AG04450 (cell line): ENCODE measurements at places on chromosomes 7 and 10.

DNA sequence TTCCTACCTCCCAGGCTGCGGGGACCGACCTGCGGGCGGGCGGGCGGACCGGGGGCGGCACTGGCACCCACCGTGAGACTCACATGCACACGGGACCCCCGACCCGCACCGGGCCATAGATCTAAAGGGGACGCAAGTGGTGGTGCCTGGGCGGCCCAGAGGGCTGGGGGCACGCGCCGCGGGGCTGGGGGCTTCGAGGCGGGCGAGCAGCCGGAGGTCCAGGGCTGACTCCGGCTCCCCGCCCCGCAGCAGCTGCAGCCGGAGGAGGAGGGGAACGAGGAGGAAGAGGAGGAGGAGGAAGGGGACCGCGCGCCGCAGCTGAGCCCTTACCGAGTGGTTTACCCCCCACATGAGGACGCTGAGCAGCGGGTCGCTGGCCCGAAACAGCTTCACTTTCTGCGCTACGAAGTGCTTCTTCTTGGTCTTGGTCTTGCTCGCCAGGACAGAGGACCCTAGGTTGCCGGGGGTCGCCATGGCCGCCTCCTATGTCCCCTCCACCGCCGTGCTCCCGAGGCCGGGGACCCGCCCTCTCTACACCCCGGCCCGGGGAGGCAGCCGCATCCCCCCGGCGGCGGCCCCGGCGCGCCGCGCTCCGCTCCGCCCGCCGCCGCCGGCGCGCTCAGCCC, 412 bp downstream of the PIP4K2A start:
- no peak for DNase-seq

- DNase-seq: no peak
Measured at GRCh38 chr7:141664450-141664849, 37.5 kb downstream of the DENND11 start.

DNA sequence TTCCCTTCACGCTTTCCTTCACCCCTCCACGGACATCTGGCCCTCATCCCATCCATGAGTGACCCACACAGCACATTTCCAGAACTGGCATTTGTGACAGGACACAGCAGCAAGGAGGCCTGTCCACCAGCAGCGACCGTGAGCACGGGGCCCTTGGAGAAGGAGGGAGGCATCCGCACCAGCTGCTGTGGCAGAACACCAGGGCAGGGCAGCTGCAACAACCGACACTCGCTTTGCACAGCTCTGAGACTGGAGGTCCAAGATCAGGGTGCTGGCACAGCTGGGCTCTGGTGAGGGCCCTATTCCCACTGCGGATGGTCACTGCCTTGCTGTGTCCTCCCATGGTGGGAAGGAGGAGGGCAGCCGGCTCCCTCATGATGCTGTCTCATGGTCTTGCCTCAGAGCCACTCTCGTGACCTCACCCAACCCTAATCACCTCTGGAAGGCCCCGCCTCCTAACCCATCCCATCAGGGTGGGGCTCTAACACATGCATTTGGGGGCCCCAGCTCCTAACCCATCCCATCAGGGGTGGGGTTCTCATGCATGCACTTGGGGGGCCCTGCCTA, 36.7 kb downstream of the PTPRN2 start:
- no peak for DNase-seq

DNA sequence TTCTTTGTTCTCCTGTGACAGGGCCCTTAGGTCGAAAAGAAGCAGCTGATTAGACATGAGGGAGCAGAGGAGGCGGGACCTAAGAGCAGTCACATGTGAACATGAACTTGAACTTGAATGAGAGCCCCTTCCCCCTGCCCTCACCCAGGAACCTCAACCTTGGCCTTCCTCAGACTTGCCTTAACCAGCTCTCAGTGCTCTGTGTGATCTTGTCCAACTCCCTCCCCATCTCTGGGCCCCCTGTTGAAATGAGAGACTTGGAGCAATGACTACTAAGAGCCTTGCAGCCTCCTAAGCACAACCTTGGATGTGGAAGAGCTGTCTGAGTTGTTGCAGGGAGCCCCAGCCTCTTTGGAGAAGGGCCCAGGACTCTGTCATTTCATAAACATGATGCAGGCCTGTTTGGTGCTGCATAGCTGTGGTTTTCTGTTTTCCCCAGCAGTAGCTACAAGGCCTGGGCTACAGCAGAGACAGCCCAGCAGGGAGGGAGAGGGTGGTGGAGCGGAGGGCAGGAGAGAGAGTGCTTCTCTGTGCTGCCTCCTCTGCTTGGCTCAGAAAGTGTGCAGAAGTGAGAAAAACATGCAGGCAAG, 123.9 kb upstream of the ZMIZ1 start:
- peak; percentile 95 for DNase-seq

- DNase-seq: no peak
Measured at GRCh38 chr10:48598243-48598935, 6.5 kb downstream of the ARHGAP22 start.

DNA sequence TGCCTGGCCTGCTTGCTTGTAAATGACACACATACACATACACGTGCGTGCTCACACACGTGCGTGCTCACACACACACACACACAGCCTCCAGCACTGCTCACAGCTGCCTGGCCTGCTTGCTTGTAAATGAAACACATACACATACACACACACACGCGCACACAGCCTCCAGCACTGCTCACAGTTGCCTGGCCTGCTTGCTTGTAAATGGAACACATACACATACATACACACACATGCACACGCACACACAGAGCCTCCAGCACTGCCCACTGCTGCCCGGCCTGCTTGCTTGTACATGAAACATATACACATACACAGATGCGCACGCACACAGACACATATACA, 397.2 kb downstream of the PLXNA4 start:
- DNase-seq: no peak

- DNase-seq: peak; percentile 55
Measured at GRCh38 chr7:42972699-42973500, 40.7 kb downstream of the MRPL32 start.

GRCh38 chr7:5704534-5704922, 76.9 kb downstream of the RNF216 start:
- DNase-seq: peak; percentile 69

DNA sequence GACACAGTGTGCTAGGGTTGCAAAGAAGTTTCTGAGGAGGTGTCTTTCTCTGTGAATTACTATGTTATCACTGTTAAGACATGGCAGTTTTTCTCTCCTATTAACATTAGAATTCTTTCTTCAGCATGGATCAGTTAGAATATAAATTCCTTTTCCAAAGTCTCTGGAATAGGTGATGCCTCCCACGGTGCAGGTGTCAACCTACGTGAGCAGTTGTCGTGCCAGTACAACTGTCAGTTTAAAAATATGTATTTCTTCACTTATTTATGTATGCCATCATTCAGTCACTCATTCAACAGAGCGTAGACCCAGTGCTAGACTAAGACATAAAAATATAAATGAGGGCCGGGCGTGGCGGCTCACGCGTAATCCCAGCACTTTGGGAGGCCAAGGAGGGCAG, 83.5 kb downstream of the TACC2 start:
- no peak for DNase-seq

DNA sequence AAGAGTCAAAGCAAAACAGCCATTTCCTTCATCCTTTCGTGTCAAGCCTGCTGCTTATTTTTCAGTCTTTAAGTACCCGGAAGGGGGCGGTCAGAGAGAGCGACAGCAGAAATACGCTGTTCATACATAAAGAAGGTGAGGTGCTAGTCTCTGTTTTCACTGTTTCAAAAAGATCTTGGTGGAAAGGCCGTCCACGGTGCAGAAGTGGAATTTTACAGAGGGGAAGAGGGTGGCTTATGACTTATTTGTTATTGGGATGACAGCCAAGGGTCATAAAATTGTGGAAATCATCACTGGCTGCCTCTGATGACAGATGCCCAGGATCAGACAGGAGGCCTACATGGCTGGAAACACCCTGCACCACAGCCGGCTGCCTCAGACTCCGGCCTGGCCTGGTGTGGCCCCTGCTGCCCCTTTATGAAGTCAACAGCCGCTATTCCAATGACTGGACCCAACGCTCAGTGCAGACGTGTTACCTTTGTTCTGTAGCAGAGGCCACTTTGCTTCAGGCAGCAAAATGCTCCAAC, 57.0 kb downstream of the HIPK2 start:
- DNase-seq: no peak

GRCh38 chr7:47572094-47572445, 9.8 kb downstream of the TNS3 start:
- DNase-seq: no peak

DNA sequence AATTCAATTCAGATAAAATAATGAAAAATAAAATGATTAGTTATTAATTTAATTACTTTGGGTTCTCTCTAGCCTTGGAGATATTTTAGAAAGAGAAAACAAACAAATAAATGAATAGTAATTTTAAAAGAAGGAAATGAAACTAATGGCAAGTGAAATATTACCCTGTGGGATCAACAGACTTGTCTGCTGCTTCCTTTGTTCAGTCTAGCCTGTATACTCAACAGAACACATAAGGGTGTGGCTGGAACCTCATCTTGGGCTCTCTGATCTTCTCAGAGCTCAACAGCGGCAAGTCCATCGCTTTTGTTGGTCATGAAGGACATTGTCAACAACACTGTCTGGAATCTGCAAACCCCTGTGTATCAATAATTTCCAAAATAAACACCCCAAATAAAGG, 904.9 kb downstream of the IPMK start:
- no peak for DNase-seq

DNA sequence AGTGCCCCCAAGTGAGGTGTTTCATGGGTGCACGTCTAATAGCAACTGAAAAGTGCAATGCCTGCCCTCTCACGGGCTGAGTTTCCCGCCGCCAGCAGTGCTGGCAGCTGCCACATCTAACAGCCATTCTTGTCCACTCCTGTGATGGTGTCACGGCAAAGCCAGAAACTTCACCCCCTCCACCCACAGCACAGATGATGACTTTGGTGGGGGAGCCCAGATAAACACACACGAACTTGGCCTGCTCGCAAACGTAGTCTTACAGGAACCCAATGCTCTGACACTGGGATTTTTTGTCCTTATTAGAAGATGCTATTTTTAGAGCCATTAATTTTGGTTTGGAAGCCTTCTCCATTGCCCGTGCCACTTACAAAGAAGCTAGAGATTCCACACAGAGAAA, 26.7 kb downstream of the CPXM2 start:
- no peak for DNase-seq

GRCh38 chr10:106179430-106179829, 985.1 kb downstream of the SORCS1 start:
- no peak for DNase-seq

DNA sequence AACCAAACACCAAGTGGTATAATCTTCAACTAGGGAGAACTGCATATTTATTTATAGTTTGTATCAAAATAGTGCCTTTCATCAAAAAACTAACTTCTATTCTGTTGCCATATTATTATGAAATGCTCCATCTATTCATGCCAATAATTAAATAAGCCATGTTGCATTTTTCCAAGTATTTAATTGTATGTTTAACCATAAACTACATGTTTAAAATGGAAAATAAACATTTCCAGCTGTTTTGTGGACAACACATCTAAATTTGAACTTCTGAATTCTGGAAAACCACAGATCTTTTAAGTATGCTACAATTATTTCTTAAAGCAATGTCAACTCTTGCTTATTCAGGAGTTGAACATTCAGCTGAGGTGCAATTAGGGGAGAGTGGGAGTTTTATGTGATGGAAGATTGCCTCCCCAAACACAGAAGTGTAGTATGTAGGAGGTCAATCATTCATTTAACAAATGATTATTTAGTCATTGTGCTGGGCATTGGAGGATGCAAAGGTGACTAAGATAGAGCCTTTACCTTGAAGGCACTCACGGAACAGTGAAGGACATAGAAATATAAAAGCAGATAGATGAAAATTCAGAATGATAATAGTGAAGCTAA, 80.7 kb upstream of the PPP1R3C start:
- no peak for DNase-seq

DNA sequence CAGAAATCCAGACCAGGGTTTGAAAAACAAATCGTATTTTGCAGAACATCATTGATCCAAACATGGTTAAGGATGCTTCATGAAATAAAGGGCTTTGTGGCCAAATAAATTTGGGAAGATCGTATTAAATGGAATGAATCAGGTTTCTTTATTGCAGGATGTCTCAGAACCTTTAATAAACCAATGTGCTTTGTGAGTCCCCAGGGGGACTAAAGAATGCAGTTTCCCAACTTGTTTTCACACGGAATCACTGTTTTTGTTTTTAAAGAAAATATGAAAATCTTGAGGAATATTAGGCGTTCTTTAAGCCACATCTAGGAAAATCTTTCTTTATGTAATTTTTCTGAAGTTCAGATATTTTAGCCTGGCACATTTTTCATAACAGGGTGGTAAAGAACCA, 16.8 kb upstream of the CCDC172 start:
- DNase-seq: no peak

DNA sequence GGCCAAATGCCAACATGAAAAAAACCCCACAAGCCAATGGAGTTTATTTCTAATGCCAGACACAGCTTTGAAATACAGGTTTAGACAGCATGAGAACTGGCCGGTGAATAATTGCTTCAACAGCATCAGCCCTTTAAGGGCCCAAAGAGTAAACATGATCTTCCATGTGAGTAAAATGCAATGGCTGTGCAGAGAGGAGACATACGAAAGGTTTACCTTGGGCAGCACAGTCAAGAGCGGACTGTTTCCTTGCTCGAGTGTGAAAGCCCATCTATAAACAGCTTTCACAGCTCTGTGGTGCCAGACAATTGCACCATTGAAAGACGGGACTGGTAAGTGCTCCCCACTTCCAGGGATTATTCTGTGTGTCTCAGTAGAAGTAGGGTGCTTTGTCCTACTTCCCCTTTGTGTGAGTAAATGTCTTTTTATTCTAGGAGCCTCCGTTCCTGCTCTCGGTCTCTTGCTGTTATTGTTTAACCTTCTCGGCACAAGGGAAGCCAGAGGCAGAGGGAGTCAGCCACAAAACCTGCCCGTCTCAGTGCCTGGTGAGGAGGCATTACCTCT, 77.8 kb upstream of the KAT6B start:
- no peak for DNase-seq

DNA sequence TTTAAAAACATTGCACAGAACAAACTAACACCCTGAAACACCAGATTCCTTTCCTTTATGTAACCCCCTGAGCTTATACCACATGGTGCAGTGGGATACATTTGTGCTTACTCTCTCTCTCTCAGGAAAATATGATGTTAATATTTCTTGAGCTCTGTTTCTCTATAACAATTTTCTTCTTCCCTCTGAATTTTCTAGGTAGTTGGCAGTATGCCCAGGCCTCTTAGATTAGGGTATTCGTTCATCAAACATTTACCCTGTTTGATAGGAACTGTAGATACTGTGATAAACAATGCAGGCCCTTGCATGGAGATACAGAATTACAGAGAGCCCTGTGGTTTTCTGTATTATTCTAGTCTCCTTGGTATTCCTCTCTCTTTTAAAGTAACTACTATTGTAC, 567.8 kb downstream of the IPMK start:
- no peak for DNase-seq

GRCh38 chr7:158766570-158767281, 62.1 kb upstream of the NCAPG2 start:
- no peak for DNase-seq

DNA sequence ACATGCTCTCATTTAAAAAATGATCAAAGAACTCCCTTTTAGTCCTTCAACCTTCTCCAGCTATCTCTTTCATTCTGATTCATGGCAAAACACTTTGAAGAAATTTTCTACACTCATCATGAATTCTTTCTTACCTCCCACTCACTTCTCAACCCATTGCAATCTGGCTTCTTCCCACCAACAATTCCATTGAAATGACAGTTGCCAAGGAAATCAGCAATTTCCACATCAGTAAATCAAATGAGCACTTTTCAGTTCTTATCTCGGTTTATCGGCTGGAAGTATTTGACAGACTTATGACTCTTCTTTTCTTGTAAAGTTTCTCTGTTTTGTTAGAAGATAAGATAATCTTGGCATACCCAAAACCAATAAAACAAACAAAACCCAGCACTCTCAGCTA, 99.1 kb upstream of the CACNA2D1 start:
- DNase-seq: peak; percentile 53
